Chondrocyte (in vitro differentiated cells): ENCODE measurements at places on chromosomes 13 and 19. TPM values are rescaled to one million over a fixed set of nuclear protein-coding genes. Genes with fewer than 3 reads are reported as not detected.

GRCh38 chr13:83297586-83298290 lies 584.5 kb downstream of the SLITRK1 start:
- H3K4me3 ChIP-seq = no peak overlapping the region
- peaks cover 5% of the 10 kb centered on the region for H3K4me1 ChIP-seq
- H3K27me3 ChIP-seq = no peaks in the 10 kb centered on the region
- no peak for DNase-seq

GRCh38 chr13:76723551-76724232 lies 162.5 kb downstream of the KCTD12 start:
- H3K36me3 ChIP-seq = no peaks in the 10 kb centered on the region
- no peak overlapping the region for H3K27ac ChIP-seq
- no peaks in the 10 kb centered on the region for H3K4me1 ChIP-seq
- no peak overlapping the region for H3K4me3 ChIP-seq

DNA sequence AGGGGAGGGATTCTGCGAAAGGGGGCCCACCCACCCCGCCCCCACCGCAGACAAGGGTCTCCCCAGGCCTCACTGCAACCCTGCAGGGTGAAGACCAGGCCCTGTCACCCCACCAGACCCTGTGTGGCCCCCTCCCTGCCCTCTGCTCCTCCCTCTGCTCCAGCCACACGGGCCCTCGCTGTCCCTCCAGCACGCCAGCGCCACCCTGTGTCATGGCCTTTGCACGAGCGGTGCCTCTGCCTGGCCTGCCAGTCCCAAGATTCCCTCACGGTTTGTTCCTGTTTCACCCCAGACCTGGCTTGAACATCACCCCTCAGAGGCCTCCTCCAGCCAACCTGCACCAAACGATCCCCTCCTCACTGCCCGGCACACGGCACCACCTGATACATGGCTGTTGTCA lies 27.3 kb downstream of the PIP5K1C start:
- no peak for DNase-seq
- H3K4me1 ChIP-seq = peaks cover 55% of the 10 kb centered on the region
- no peaks in the 10 kb centered on the region for H3K27me3 ChIP-seq
- no peaks in the 10 kb centered on the region for H3K36me3 ChIP-seq
- no peak overlapping the region for H3K27ac ChIP-seq
- no peak overlapping the region for H3K4me3 ChIP-seq

DNA sequence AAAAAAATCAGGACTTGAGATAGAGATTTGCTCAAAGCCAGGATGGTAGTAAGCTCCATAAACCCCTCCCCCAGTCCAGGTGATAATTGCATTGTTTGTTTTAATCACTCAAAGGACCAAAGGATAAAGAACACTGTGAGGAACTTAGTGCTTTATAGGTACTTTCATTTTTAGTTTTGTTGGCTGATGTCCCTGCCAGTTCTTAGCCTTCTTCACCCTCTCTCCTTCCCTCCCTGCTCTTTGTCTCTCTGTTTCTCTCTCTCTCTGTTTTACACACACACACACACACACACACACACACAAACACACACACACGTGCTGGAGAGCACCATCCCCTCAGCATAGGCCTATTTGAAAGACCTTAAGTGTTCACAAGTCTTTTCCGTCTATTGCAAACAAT lies 5.2 kb downstream of the FRY start:
- no peak overlapping the region for H3K4me3 ChIP-seq
- H3K36me3 ChIP-seq = no peaks in the 10 kb centered on the region
- H3K4me1 ChIP-seq = peaks cover 86% of the 10 kb centered on the region
- no peak overlapping the region for H3K27ac ChIP-seq
- DNase-seq = no peak
- no peaks in the 10 kb centered on the region for H3K27me3 ChIP-seq

GRCh38 chr13:60755380-60756163 lies 358.6 kb downstream of the TDRD3 start:
- no peak for DNase-seq
- peaks cover 5% of the 10 kb centered on the region for H3K4me1 ChIP-seq
- H3K27ac ChIP-seq = no peak overlapping the region
- H3K4me3 ChIP-seq = no peak overlapping the region

GRCh38 chr19:14459703-14460102 lies 15.5 kb downstream of the PTGER1 start:
- peaks cover 19% of the 10 kb centered on the region for H3K36me3 ChIP-seq
- H3K27me3 ChIP-seq = no peaks in the 10 kb centered on the region
- H3K4me3 ChIP-seq = no peak overlapping the region
- H3K4me1 ChIP-seq = no peaks in the 10 kb centered on the region
- no peak for DNase-seq

The DOCK6 gene
- 40.7 to 46.0 TPM (median 44.4 TPM) in 3 replicates for total RNA-seq

The ZNF420 gene
- 7.1 to 12.0 TPM (median 7.3 TPM) in 3 replicates for total RNA-seq

The UPF1 gene
- 38.6 to 45.3 TPM (median 40.4 TPM) in 3 replicates for total RNA-seq

The LILRB1 gene
- not detected in 3 replicates for total RNA-seq

The SIGLEC9 gene
- total RNA-seq = not detected in 3 replicates

The RAB20 gene
- total RNA-seq = 3.6 to 7.8 TPM (median 6.3 TPM) in 3 replicates
